Muscle of back (tissue), 13 donors: ENCODE measurements at places on chromosomes 12 and 14. TPM values are rescaled to one million over a fixed set of nuclear protein-coding genes. Genes with fewer than 3 reads are reported as not detected.

DNA sequence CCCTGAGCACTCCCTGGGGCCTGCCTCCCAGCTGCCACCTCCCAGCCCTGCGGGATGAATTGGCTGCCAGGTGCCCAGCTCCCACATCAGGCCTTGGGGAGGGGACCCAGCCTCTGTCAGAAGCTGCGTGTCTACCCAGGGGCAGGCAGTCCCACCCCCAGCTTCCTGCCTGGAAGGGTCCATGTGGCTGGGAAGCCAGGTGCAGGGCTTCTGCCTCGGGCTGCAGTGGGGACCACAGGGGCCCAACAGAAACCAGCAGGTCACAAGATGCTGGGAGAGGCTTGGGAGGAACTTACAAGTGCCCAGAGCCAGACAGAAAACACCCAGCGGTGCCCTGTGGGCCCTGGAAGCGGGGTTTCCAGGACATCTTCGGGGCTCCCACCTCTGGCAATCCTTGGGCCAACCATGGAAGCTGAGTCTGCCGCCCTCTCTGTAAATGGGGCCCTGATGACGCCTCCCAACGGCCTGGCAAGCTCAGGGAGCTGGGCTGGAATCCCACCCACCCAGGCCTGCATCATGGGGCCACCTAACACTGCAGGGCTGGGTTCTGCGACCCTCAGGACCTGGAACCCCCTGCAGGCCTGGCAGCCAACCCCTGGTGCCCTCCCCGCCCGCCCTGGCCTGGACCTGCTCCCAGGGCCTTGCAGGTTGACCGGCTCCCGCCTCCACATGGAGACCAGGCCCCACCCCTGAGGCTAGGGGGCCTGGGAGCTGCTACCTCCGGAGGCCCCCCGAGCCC, 36.6 kb downstream of the CCNK start:
- no peak for DNase-seq

- DNase-seq: peak; percentile 22
Measured at GRCh38 chr12:89752341-89752740, 43.7 kb upstream of the ATP2B1 start.

DNA sequence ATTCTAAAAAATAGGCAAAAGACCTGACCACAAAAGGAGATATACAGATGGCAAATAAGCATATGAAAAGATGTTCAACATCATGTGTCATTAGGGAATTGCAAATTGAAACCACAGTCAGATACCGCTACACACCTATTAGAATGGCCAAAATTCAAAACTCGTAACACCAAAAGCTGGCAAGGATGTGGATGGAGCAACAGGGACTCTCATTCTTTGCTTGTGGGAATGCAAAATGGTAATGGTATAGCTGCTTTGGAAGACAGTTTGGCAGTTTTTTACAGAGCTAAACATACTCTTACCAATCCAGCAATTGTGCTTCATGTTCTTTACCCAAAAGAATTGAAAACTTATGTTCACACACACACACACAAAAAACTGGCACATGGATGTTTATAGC, 8.2 kb upstream of the HMGA2 start:
- DNase-seq: no peak

DNA sequence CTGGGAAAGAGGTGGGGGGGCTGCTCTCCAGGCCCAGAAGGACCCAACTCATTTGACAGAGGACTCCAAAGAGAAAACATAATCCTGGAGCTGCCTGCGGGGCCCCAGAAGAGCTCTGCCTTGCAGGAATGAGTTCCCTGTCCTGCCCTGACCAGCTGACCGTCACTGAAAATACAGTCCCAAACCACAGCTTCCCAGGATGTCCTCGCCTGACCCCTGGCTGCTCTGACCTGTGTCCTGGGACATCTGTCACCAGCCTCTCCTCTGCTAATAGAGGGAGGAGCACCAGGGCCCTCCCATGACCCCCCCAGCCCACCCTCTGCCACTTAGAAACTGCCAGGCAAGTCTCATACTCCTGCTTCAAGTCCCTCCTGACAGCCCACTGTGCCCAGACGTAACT, 9.8 kb downstream of the FIGNL2 start:
- DNase-seq: no peak

The SLC17A8 gene
- polyA plus RNA-seq: 0.40 TPM

DNA sequence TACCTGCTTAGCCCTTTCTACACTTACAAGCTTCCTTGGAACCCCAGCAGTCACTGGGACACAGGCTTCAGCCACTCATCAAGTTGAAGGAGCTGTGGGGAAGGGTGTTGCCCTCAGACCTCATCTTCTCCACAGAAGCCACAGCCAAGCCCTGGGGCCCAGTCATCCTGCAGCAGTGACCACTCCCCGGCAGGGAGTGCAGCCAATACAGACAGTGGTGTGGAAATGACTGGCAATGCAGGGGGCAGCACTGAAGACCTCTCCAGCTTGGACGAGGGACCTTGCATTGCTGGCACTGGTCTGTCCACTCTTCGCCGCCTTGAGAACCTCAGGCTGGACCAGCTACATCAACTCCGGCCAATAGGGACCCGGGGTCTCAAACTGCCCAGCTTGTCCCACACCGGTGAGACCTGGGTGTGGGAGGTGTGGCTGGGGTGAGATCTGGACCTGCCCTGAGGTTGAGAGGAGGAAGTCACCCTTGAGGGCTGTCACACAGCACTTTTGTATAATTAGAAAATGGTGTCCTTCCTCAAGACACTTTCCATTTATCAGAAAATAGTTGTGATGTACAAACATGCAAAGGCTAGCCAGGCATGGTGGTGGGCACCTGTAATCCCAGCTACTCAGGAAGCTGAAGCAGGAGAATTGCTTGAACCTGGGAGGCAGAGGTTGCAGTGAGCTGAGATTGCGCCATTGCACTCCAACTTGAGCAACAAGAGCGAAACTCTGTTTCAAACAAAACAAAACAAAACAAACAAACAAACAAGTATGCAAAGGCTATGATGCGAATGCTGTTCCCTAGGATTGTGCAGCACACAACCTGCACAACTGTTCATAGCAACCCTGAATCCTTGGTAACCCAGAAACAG, 9.9 kb downstream of the GLI1 start:
- DNase-seq: no peak

DNA sequence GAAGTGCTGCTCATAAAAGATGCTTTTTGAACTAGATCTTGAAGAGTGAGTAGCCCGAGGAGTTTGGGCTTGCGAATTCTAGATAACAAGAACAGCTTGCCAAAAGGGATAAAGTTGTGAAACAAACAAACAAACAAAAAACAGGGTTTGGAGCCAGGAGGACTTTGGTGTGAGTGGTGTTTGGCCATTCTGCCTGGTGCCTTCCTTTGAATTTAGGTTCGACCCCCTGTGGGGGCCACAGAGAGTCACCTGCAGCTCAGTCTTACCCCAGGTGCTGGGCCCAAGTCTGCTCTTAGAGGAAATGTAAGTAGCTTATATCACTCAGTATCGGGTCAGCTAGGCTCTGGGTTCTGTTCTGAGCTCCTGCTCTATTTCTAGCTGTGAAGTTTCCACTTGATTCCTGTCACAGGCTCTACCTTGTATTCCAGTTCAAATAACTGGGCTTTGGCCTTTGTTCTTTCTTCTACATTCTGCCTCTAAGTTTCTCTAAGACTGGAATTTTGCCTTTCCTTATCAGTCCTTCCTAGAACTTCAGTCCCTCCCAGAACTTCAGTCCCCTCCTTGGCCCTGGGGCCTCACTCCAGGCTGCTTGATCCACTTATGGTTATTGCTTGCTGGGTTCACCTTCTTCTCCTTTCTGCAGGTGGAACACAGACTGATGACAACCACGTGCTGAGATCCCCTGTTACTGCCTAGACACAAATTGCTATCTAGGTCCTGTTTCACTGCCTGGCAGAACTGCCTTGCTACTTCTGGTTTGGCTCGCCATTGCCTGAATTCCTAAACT, 20.5 kb upstream of the DUSP6 start:
- DNase-seq: no peak
